Activated CD4-positive, alpha-beta T cell treated with anti-CD3 and anti-CD28 coated beads, Interleukin-2, Interleukin-4, amounts not matched to agents 100 ng/mL and 50 ng/mL, durations not matched to agents 16 hours and 8 hours (primary cell): ENCODE measurements at places on chromosomes 3 and 15.

GRCh38 chr3:24119321-24119751 lies 174.2 kb downstream of the NR1D2 start:
- no peak for DNase-seq

GRCh38 chr15:60396560-60396957 lies 1.2 kb downstream of the ANXA2 start:
- no peak for DNase-seq

DNA sequence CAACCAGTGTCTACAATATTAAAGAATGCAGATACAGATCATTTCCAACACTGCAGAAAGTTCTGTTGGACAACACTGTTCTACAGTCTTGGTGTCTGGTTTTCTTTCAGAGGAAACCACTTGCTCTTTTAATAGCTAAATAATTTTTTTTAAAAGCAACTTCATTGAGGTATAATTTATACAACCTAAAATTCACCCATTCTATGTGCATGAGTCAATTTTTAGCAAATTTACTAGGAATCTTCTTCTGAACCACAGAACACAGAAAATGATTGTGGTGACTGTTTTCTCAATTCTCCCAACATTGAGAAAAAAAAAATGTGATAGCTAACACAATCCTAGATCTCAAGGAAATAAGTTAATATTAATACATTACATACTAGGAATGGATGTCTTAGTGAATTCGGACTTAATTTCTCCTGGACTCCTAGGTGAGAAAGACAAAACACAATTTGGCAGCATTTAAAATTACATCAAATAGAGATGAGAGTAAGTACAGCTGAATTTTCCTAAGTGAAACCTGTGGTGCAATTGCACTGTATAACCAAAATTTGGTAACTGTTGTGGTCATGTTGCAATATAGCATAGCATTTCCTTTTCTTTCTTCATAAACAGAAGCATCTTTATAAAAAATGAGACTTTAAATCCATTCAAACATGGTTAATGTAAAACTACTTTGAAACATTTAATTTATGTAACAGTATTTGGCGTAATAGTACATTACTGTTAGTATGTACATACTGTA lies 15.3 kb upstream of the PLCL2 start:
- no peak for DNase-seq

- no peak for DNase-seq
Observed at GRCh38 chr15:101772921-101773320, 30.4 kb upstream of the OR4F6 start.

- DNase-seq = no peak
Observed at GRCh38 chr3:152026033-152026556, 152.7 kb downstream of the SUCNR1 start.

GRCh38 chr3:144028798-144029411 lies 57.3 kb downstream of the DIPK2A start:
- no peak for DNase-seq

- DNase-seq = no peak
Observed at GRCh38 chr3:98171071-98171470, 4.6 kb downstream of the OR5H15 start.

DNA sequence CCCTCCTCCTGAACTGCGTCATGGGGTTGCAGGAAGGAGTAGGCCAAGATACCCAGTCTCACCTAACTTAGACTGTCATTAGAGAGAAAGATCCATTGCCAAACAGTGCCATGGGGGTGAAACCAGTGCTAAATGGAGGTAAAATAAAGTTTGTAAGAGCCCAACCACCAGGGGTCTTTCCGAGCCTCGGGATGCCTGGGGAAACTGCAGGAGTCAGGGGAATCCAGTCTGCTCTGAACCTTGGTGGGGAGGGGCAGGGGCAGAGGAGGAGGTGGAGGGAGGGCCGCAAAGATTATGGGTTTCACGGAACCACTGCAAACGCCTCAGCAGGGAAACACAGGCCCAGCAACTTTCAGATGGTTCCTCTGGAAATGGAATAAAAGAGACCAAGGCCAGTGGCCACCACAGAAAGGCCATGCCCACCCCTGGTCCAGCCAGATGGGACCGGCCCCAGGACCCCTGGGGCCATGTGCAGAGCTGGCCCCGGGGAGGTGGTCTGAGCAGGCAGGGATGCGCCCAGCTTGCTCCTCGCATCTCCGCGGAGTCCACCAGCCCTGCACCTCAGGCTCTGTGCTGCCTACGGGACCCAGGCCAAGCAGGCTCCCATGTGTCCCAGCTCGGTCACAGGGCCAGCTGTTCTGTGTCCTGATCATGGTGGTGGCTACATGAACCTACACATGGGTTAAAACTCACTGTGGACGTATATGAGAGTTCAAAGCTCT lies 19.8 kb upstream of the GP9 start:
- no peak for DNase-seq

DNA sequence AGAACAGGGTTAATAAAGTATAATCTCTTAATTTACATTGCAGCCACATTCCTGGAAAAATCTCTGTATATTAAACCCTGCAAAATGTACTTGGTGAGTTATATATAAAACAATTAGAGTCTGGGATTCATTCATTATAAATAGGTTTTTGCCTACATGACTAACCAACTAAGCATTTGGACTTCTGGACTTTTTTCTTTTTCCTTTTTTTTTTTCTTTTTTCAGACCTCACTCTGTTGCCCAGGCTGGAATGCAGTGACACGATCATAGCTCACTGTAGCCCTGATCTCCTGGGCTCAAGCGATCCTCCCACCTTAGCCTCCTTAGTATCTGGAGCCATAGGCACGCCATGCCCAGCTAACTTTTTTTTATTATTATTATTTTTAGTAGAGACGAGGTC lies 4.5 kb downstream of the DNAJC13 start:
- no peak for DNase-seq

GRCh38 chr15:95368191-95368590 lies 962.3 kb upstream of the NR2F2 start:
- DNase-seq = no peak

DNA sequence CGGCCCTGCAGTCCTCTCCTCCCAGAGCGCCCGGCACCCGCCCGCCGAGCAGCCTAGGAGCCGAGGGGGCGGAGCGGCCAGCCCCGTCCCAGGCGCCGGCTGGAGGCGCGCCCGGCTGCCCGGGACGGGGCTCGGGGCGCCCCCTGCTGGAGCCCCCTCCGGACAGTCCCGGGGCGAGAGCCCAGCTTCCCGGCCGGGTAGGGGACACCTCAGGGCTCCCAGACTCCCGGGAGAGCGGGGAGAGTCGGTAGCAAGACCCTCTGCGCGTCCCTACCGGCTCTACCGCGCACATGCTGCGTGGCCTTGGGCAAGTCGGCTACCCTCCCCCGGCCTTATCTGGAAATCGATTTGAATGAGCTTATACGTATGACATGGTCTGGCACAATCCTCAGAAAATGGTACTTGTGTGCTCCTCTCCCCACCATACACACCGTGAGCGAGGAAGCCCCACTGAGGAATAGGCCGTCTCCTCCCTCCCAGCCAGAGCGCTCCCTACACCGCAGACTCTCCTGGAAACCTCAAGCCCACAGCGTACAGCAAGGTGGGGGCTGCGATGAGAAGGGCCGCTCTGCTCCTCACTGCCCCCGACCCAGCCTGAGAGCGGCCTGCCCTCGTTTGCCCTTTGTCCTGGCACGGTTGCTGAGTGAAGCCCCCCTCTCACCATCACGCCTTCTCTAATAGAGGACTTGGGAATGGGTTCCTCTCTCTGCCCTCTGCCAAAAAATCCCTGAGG lies at the start of gene DAPK2:
DAPK2 (minus strand) TSS at position 65 of the 733 bp plus-strand sequence. CDS start 6,224 bp downstream, outside the sequence.
- DNase-seq = peak; percentile 68

DNA sequence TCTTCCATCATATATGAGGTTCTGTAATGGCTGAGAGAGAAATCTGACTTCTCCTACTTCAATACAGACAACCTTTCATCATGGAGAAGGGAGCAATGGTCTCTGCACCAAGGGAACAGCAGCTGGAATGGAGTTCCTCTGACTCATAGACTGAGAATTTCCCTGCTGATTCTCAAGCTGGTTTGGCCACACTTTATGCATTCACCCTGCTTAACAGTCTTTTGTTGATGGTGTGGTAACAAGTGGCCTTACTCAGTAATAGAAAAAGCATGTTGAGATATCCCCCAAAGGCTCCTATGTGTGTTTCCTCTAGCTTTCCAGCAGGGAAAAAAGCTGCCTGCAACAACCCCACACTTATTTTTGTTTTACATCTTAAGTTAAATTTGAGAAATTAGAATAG lies 138.1 kb downstream of the GREM1 start:
- DNase-seq = no peak

GRCh38 chr15:53827355-53827754 lies 67.9 kb upstream of the WDR72 start:
- DNase-seq = no peak
